ENCODE measurements at places on chromosomes 7 and 10.

DNA sequence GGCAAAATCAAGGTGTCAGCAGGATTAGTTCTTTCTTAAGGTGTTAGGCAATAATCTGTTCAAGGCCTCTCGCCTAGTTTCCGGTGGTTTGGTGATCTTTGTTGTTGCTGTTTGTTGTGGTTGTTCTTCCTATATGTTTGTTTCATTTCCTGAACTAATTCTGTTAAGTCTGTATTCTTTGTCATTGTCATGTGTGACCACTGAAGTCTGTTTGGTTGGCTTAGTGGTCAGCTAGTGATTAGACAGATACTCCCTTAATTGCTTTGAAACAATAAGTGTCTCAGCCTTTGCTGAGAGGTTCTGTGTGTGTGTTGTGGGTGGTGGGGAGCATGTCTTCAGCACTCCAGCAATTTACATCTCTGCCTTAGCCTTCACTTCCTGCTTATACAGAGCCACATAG lies 46.0 kb downstream of the ABCC2 start:
- no peak for DNase-seq

DNA sequence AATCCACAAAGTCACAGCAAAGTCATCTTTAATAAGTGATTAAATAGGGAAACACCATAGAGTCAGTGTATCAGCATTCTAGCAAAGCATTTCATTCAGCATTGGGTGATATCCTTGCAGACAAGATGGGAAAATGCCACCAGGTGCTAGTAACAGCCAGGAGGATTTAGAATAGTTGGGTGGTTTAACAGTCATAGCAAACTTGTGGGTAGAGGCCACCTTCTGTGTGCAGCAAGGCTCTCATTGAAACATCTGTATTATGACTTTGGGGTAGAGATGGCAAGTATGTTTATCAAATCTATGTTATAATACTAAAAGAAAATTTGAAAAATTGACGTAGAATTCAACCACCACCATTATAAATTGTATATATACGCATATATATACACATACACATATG lies 26.4 kb upstream of the ADO start:
- no peak for DNase-seq

DNA sequence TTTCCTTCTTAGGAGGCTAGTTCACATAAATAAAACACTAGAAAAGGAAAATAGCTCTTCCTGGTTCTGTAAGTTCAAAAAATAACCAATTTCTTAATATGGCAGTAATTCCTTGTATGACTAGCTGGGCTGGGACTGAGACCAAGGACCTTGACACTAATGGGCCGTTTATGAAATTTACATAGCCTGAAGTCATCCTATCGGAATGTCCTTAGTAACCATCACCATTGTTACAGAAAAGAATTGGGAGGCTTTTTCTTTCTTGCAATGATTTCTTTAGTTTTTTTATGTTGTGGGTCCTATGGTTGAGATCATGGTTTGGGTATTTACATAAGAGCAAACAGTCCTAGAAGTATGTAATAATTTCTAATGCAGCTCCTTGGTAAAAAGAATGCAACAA lies 87.1 kb upstream of the HDAC9 start:
- no peak for DNase-seq

DNA sequence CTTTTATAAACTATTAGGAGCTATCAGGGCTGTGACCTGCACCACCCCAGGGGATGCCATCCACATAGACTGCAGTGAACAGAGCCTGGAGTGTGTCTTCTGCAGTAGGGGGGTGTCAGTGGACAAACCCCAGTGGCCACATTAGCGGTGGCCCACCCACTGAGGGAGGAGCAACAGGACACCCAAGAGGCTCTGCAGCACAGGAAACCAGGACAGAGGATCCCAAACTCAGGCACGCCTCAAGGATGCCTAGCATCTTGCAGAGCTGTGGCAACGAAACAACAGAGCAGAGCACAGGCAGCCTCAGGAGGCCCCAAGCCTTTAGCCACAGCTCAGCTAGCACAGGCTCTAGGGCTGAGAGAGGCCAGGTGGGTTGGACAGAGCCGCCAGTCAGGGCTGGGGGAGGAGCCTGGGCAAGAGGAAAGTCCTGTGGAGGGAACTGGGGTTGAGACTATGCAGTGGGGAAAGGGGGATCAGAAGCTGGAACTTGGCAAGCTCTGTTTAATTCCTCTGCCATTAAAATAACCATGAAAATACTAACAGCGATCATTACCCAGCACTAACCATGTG lies 53.8 kb downstream of the GRID1 start:
- no peak for DNase-seq

DNA sequence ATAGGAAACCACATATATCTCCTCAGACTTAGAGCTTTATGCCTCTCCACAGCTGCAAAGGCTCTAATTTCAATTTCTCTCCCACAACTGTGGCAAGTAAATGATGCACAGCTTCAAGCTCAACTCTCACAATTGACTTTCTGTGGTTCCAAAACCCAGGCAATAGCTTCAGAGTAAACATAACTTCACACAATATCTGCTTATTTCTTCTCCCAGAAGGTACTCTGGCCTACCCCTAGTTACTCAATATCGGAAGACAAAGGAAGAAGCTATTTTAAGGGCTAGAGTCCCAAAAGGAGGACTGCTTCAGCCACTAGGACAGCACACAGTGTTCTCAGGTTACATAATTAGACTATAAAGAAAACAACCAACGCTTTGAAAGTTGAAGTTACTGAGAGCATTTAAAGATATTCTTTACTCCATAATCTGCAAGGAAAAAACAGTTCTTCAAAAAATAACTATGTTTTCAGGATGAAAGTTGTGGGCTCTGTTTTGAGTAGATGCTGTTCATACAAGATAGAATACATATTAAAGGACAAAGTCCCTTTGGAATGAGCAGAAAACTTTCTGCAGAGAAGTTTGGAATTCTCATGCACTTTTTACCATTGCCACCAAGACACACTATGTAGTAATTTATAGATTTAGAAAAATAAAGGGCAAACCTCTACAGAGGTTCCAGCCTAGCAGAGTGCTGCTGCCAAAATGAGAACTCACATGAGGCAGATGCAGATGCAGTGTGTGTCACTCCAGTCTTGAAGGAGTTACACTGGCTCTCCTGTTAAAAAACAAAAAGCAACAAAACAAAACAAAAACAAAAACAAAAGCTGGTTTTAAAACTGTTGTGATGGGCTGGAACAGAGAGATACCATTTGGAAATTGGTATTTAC lies 81.8 kb downstream of the NT5C2 start:
- no peak for DNase-seq

DNA sequence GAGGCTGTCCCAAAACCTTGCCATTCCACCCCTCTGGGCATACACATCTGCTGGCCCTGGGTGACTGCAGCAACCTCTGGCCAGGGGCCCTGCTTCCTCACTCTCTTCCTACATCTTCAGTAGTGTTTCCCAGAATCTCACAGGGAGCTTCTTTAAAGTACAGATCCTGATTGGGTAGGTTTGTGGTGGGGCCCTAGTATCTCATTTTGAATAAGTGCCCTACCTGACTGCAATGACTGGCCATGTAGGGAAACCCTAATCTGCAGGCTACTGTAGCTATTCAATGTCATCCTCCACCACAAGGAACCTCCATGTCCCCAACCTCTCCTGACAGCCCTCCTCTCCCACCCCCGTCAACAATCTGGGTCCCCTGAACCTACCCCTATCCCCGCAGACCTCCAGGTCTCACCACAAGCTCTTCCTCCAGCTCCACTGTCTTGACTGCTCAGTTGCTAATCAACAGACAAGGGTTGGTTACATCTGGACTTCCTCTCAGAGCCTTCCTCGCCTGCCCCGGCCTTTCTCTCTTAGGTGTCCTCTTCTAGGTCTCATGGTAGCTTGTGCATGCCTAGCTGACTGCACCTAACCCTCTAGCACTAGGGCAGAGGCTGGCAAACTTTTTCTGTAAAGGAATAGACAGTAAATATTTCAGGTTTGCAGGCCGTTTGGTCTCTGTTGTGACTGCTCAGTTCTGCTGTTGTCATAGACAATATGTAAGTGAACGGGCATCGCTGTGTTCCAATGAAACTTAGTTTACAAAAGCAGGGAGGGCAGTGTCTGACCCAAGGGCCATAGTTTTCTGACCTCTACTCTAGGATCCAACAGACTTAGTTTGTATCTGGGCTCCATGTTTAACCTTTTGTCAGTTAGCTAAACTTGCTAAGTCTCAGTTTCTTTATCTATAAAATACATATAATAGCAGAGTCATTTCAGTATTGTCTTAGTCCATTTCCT lies 121.1 kb downstream of the AOAH start:
- no peak for DNase-seq

- DNase-seq: no peak
Observed at GRCh38 chr7:99004781-99005500, 126.6 kb downstream of the TRRAP start.

DNA sequence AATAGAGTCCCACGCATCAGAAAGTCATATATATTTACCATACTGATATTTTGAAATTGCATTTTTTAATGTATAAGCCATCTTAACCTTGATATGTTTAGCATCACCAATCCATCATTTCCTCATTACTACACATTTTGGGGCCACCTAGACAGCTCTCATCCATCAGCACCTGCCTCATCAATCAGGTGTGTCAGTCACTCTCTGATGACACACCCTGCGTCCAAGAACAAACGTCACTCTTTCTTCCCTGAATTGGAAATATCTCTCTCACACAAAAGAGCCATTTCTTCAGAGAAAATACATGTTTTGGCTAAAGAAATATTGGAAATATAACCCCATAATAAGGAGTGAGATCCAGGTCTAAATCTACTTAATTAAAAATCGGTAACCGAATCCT lies 38.9 kb upstream of the RSU1 start:
- DNase-seq: no peak

GRCh38 chr10:77506517-77507200 lies 130.9 kb downstream of the KCNMA1 start:
- DNase-seq: no peak

DNA sequence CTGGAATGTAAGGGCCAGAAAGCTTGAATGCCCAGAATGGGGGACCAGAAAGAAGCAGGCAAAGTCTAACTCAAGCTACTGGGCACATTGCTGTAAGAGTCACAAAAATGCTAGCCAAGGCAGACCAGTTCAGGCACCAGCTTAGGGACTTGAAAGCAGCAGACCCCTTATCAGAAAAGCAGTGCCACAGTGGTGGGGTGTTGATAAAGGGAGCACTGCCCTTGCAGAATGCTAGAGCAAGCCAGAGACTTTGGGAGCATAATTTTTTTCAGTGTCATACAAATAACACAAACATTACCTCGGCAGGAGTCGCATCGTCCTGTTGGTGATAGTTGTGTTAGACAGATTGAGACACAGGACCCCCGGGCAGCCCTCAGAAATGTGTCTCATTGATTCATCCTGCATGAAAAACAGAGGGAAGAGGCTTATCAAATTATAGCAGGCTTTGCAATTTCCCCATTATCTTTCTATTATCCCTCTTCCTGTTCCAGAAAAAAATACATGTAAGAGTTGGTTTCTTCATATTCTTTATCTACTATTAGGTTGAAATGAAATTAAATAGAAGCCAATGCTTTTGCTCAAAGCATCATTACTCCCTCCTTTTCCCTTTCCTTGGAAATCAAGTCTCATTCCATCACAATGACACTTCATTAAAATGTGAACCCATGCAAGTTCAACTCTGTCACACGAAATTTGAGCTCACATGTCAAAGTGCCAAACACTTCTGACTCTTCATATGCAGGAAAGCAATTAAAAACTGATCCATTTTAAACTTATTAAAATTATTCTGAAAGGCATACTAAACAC lies 13.4 kb downstream of the LRRC17 start:
- no peak for DNase-seq

- DNase-seq: no peak
Observed at GRCh38 chr10:77070346-77070745, 567.3 kb downstream of the KCNMA1 start.

- no peak for DNase-seq
Observed at GRCh38 chr10:17354781-17355180, 99.6 kb downstream of the ST8SIA6 start.

- DNase-seq: no peak
Observed at GRCh38 chr10:49243139-49243538, 54.9 kb upstream of the TMEM273 start.

DNA sequence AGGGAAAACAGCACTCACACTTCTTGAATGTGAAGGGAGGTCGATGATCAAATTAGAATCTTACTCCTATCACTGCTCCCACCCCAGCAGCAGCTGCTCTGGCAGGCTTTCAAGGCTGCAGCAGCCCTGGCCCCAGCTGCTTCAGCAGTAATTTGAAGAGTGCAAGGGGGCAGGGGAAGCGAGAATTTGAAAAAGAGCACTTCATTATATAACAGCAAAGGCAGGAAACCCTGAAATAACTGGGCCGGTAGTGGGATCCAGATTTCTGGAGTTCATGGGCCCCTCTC lies 44.9 kb downstream of the MYPN start:
- DNase-seq: no peak

GRCh38 chr7:3092468-3092867 lies 48.8 kb upstream of the CARD11 start:
- DNase-seq: peak; percentile 33

- DNase-seq: no peak
Observed at GRCh38 chr10:109205929-109206585, 717.3 kb downstream of the XPNPEP1 start.

DNA sequence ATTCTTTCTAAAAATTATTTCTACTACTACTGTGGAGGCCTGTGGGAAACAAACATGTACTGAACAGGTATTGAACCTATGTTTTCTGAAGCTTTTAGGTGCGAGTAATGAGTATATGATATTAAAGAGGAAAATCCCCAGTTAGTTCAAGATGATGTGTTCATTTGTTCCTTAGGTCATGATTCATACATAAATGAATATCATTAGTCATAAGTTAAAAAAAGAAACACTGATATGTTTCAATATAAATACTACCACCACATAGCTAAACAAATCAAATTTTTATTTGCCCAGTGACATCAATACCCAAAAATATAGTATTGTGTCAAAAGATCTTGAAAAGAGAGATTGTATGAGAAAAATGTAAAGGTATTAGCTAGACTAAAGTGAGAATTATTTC lies 210.7 kb upstream of the GNAI1 start:
- no peak for DNase-seq

DNA sequence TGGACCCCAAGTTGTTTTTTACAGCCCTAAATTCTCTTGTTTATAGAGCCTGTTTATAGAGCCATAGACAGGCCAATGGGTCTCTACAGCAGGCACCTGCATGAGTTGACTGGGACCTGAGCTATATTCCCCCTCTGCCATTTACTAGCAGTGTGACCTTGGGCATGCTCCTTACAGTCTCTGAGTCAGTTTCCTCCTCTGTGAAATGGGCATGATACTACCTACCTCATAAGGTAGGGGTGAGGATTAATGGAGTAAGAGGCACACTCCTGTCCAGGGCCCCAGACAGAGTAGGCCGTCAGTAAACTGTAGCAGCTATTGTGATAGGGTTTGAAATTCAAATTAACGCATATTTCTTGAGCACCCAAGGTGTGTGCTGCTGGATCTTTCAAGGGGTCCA lies 138.1 kb downstream of the TCF7L2 start:
- DNase-seq: no peak
